HTR-8/SVneo (cell line): ENCODE measurements at places on chromosomes 1 and 21.

DNA sequence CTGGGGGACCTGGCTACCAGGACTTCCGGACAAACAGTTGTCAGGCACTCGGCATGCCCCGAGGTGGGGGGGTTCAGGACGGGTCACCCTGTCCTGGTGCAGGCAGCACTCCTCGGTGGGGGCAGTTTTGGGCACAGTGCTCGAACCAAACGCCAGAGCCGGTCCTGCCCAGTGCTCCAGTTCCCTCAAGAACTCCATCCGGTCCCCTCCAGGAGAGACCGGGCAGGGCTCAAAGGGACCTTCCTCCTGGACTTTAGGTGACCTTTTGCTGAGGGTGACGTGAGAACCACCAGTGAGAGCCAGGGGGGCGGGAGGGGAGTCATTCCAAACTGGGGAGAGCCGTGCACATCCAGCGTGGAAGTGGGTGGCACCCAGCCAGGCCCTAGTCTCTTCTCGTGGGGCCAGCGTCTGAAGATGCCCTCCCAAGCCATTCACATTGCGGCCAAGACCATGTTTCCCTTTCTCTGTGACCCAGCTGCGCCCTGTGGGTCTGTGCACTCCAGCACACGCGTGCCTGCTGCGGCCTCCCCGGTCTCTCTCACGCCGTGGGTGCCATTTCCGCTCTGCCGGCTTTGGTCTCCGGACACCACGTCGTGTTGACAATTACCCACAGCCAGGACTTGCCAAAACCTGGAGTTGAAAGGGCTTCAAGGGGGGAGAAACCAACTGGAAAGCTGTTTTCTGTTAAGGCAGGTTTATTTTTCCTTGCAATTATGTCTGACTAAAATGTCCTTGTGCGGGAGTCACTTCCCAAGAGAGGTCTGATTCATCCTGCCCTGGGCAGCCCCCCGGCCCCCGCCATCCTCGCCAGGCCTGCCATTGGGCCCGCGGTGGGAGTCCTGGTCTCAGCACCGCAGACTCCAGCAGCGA is 178.8 kb upstream of the ARHGEF16 start:
- no peak for DNase-seq

DNA sequence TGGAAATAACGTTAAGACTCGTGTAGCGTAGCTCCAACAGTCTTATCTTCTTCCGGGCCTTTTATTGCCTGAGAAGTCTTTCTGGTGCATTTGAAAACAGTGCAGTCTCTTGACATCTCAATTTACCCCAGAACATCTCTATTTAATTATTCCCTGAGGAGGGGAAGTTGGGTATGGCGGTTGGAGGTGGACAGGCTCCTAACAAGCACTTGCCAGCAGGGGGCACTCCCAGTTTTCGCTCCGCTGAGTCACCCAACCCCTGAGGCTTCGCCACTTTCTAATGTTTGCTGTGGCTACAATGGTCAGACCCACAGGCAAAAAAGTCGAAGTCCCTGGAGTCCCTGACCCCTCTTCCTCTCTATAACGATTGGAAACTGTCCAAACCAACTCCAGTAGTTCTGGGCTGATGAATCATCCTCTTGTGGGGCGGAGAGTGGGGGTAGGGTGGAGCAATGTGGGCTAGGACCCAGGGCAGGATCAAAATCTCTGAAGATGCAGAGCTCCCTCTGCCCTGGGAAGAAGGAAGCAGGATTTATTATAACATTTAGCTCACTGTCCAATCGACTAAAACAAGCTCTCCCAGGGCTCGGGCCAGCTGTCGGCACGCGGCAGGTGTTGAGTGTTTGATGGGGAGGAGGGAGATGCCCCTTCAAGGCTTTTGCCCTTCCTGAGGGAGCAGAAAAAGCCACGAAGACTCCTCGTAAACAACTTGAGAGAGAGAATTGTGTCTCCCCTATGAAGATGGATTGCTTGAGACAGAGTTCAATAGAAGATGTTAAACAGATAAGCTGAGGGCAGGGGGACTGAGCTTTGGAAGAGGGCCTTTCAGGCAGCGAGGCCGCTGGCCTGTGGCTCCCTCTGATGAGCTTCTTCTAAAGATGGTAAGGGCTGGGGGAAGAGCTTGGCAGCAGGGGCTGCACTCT is 85.7 kb downstream of the BRINP2 start:
- peak; percentile 7 for DNase-seq

DNA sequence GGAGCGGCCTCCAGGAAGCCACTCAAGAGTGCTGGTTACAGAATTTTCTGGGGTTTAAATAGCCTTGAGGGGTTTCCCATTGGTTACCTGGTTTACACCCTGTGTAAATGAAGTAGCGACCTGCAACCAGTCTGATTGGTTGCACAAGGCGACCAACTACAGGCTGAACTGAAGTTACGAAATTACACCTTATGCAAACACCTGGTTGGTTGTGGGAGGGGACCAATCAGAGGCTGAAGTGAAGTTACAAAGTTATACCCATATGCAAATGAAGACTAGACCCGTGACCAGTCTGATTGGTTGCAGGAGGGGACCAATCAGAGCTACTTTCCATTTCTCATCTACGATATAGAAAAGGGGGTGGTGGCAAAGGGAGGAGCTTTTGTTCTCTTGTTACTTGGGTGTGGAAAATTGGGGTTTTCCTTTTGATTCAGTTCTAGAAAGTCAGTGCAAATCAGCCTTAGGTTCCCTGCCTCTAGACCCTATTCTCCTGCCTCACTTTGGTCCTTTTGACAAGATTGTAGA is 22.2 kb upstream of the C1orf174 start:
- DNase-seq, result no peak

DNA sequence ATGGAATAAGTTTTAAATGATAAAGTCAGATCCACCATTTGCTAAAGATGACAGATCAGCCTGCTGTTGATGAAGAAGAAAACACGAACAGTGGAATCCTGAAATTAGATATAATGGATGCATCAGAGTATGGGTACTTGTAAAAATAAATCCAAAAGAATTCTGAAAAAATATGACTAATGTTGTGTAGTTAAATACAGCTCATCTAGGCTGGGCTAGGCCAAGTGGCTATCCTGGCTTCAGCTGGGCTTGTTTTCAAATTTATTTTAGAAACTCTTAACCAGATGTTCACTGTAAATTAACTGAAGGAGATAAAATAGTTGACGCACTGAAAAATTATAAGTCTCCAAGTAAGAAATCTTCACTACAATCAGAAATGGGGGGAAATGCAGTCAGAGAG is 7.4 kb upstream of the RGS2 start:
- no peak for DNase-seq

- DNase-seq, result no peak
Measured at GRCh38 chr21:29418813-29419212, 120.1 kb downstream of the BACH1 start.

DNA sequence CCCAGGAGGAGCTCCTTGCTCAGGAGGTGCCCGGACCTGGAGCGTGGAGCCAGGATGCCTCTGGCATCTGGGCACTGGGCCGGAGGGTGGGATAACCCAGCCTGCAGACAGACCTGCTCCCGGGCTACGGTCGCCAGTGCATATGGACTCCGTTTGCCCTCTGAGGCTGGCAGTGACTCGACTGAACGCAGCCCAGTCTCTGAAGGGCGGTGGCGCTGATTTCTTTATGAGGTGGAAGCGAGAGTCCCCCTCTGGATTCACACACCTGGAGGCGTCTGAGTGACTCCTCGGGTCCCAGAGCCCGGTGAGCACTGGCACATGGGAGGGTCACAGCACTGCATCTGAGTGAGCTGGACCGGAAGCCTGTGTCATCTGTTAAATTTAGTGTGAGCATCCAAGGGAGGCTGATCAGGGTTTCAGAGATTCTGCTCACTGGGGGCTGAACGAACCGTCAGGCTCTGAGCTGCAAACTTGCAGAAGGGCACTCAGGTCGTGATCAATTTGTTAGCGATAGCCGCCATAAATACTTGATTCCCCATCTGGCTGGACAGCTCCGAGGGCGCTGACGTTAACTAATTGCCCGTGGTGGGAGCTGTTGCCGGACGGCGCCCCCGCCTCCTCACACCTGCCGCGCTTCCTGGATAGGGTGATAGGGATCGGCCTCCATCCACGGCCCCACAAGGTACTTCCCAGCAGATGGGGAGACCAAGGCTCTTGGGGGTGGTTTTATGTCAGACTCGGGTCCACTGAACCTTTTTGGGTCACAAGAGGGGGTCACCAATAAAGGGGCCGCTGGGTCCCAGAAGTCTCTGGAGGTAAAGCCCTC is 60.7 kb upstream of the TTC34 start:
- DNase-seq, result no peak

DNA sequence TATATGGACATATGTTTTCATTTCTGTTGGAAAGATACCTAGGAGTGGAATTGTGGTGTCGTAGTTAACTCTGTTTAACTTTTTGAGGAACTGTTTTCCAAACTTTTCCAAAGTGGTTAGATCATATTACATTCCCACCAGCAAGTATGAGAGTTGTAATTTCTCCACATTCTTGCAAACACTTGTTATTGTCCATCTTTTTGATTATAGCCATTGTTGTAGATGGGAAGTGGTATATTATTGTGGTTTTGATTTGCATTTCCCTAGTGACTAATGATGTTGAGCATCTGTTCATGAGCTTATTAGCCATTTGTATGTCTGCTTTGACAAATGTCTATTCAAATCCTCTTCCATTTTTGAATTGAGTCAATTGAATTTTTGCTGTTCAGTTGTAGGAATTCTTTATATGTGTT is 19.8 kb downstream of the CAMTA1 start:
- no peak for DNase-seq

DNA sequence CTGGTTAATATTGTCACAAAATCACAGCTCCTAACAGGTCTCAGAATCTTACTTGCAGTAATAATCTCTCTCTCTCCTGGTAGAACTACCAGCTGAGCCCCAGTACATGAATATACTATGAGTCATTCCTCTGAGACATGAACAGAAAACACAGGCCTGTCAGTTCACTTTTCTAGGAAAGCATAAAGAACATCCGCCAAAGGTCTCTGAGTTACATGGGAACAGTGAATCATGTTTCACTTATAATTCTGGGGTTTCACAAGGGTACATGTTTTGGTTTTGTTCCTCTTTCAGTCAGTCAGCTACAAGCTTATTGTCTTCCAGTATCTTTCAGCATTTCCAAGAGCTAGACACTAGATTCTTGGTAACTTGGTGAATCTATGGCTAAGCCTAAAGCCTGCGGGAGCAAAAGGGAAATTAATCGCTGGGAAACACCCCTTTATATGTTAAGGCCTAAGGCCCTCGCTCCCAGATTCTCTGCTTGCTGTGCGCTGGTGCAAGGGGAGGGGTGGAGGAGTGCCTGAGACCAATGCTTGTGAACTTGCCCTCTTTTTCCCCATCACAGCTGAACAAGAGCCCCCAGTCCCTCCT is 31.7 kb downstream of the IFNGR2 start:
- DNase-seq, result peak; percentile 72

DNA sequence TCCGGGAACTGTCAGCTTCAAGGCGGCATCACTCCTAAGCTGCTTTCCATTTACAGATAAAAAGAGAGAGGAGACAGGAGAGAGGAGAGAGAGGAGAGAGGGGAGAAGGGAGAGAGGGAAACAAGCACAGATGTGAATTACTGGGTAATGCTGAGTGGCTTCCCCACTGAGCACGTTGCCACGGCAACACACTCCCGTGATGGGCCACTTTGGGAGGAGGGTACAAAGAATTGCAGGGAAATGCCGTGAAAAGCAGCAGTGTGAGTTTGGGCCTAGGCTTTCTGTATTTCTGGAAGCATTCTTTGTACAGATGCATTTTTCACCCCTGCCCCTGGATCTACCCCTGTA is 128.0 kb upstream of the IRF2BP2 start:
- DNase-seq, result no peak

DNA sequence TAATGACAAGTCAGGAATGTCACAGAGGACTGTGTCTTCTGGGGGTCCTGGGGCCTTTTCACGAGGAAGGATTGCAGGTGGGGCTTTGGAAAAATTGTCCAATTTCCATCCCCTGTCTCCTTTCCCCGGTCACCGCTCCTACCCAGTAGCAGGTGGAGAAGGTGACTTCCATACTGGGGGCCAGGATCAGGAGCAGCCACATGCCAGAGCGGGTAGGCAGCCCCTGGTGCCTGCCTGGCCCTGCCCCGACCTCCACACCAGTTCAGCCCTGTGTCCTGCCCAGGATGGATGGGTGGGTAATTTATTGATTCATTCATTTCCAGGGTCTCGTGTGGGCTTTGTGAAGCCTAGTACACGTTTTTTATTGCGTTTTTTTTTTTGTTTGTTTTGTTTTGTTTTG is 51.7 kb downstream of the PRKCZ start:
- no peak for DNase-seq

DNA sequence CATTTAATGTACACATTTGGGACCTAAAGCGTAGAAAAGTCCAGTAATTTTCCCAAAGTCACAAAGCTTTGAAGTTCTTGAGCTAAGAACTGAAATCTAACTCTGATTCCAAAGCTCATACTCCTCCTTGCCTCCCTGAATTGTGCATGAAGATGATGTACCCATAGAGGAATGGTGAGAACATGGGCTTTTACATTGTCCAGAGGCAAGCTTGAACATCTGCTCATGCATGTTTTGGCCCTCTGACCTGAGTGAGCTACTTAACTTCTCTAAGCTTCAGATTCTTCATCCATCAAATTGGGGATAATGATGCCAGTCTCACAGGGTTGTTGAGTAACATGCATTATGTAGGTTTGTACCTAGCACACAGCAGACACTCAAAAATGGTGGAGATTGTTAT is 258.4 kb upstream of the HOOK1 start:
- DNase-seq, result no peak

DNA sequence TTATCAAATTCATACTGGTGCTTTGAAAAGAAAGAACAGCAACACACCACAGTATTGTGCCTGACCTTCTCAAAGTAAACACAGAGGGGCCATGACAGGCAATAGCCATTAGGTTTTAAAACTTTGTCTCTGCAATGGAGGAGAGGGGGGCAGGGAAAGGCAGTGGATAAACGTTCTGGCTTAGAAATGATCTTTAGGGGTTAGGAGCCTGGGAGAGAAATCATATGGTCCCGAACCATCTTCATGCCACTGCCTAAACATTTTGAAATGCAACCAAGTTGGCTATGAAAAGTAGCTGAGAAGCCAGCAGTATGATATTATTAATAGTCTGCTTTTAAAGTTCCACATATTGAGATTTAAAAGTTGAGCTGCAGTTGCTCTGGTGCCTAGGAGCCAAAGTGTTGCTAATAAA is 39.8 kb downstream of the PLPP3 start:
- no peak for DNase-seq

- DNase-seq, result no peak
Measured at GRCh38 chr1:47178020-47178419, 11.8 kb downstream of the PDZK1IP1 start.
